Stimulated activated CD8-positive, alpha-beta memory T cell treated with anti-CD3 and anti-CD28 coated beads, Interleukin-15, amount 100 ng/mL, for 24 hours (primary cell): ENCODE measurements at places on chromosomes 7 and 10.

GRCh38 chr7:25652366-25652765 is 424.1 kb upstream of the NPVF start:
- no peak for DNase-seq

GRCh38 chr10:11783558-11783865 is 39.6 kb upstream of the PROSER2 start:
- no peak for DNase-seq

- no peak for DNase-seq
Measured at GRCh38 chr7:141641876-141642275, 60.1 kb downstream of the DENND11 start.

- DNase-seq: no peak
Measured at GRCh38 chr10:43082087-43082486, 5.2 kb downstream of the RET start.

DNA sequence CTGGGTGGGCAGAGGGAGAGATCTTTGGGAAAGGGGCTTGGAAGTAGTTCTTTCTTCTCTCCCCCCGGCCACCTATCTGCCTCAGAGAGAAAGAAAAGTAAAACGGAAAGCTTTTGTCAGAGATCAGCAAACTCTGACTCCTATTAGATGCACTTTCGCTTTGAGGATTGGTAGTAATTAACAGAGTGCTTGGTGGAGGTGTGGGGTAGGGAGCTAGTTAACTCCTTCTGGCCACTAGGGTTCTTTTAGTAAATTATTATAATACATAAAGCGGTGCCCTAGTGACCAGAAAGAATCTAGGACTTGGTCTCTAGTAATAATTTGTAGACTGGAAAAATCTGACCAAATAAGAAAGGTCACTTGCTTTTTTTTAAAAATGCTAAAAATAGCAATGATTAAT is 54.6 kb downstream of the CPVL start:
- DNase-seq: no peak

DNA sequence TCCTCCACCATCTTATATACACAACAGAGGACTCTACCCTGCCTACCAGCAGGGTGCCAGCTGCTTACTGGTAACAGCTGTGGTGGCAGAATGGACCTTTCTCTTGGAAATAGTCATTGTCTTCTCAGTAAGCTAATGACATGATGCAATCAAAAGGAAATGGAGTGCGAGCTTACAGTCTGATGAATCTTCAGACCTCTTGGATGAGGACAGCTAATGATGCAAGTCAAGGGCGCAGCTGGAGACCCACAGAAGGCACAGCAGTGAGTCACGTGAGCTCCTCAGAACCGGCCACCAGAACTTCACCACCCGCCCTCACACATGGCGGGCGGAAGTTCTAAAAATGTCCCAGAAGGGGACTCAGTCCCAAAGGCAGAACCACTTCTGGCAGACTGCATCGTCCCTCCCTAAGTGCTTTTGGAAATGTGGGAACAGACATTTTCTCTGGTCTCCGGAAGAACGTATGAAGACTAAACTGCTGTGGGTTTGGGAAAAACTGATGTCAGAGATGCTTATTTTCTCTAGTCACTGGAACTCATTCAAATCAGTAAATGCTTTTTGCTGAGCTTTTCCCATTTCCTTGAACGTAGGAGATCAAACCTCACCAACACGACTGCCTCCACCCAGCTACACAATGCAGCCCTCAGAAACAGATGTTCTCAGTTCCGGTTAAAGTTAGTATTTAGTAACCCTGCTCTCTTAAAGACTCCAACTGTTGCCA is 96.4 kb downstream of the FAS start:
- DNase-seq: no peak

DNA sequence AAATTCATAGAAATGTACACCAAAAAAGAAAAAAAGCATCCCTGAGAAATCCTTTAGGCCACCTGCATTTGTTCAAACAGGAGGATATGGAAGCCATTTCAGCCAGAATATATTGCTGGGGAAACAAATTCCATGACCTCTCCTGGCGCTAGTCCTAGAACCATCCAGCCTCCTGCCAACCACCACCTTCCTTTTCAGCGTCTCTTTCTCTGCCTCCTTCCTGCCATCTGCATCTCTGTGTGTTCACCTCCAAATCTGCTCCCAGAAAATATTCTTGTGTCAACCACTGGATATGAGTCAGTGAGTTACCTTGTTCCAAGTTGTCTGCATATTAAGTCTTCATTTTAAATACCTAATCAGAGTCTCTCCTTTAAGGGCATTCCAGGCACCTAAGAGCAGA is 50.6 kb upstream of the NPY start:
- DNase-seq: no peak

GRCh38 chr10:5943536-5943935 is 33.8 kb downstream of the IL15RA start:
- no peak for DNase-seq

- DNase-seq: no peak
Measured at GRCh38 chr10:132586739-132587138, 49.2 kb downstream of the INPP5A start.

- no peak for DNase-seq
Measured at GRCh38 chr10:59896191-59896590, 10.2 kb downstream of the CCDC6 start.

GRCh38 chr7:138954545-138955475 is 26.4 kb downstream of the KIAA1549 start:
- DNase-seq: no peak

GRCh38 chr10:122141821-122142640 is 129.1 kb upstream of the BTBD16 start:
- DNase-seq: no peak

DNA sequence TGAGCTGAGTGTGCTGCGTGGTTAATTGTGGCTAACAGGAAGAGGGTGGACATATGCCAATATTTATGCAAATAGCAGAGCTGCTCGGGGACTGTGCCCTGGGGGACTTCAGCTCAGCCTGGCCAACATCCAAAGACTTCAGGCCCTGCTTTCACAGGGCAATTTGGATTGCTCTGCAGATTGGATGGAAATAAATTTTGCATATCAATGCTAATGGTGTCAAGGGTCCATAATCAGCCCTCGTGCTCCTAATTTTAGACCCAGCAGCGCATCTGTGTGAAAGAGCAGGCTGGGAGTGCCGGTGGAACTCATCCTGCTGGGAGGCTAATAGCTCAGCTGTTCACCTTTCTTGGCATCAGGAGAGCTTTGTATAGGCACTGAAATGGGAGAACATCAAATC is 270.1 kb downstream of the TCERG1L start:
- no peak for DNase-seq

DNA sequence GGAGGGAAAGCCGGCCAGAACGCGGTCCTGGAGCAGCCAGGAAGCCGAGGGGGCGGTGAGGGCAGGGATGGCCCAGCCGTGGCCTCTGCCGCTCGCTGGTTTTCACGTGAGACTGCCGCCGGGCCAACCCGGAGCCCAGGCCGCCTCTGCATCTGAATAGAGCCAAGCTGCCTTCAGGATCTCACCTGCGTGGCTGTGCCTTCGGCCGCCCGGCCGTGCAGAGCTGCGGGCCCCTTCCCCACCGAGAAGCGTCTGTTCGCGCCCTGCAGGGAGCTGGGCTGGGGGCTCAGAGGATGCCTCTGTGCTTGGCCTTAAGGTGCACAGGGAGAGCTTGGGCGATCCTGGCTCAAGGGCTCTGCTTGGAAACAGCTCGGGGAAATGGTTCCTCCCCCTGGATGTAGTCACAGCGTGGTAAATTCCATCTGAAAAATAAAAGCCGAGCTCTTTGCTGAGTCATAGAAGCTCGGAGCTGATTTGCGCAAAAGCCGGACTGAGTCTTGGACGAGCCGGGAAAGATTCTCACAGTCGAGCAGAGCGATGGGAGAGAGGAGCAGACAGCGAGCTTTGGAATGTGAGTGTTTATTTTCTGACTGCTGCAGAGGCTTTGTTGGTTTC is at the start of gene JAKMIP3:
TSS of gene JAKMIP3 (plus strand) at position 456 of the 615 bp plus-strand sequence. CDS start 38,863 bp downstream, outside the sequence.
- DNase-seq: no peak

DNA sequence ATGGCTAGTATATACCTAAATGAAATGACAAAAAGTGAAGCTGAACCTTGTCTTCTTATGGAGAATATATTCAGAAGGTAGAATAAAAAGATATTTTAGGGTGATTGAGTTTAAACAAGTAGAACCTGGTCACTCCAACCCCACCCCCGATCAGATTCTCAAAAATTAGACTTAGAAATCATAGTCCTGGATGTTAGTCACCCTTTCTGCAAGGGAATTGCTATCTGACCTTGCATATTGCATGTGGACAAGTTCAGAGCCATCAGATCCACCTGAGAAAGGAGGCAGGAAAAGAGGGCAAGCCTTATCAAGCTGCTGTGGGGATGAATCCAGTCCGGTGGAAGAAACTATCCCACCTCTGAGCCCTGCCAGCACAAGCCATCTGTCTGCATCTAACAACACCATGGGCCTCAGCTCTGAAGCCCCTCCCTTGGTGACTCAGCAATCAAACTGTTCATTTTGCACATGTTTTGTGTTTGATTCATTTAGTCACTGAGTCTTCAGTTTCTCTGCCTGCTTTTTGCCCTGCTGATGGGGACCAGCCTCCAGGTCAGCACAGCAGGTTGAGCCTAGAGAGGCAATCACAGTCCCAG is 727.3 kb downstream of the AUTS2 start:
- DNase-seq: no peak

- DNase-seq: no peak
Measured at GRCh38 chr10:6328699-6329423, 126.1 kb downstream of the PFKFB3 start.

GRCh38 chr10:95406651-95407280 is 116.0 kb upstream of the PDLIM1 start:
- no peak for DNase-seq

- DNase-seq: no peak
Measured at GRCh38 chr7:12571691-12572090, 1.2 kb downstream of the SCIN start.

- DNase-seq: no peak
Measured at GRCh38 chr7:45893996-45894664, 5.8 kb downstream of the IGFBP1 start.

DNA sequence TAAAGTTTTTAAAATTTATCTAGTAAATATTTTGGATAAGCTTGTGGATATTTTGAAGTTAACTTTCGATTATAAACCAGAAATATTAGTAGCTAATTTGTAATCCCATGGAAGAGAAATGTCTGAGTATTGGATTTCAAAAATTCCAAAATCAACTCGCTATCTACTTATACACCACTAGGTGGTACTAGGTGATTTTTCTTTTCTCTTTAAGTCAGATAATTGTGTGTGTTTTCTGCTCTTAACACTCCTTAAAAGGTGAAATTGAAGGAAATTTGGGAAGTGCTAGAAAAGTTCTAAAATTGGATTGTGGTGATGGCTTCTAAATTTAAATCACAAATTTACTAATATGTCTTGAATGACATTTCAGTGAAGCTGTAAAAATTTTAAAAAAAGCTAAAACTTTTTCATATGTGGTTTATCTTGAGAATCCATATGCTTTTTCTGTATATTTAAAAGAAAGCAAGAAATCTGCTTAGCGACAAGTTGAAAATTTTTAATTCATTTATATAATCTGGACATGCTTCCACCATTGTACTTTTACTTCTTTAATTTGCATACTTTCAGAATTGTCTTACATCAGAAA is 90.2 kb downstream of the IPMK start:
- DNase-seq: no peak

DNA sequence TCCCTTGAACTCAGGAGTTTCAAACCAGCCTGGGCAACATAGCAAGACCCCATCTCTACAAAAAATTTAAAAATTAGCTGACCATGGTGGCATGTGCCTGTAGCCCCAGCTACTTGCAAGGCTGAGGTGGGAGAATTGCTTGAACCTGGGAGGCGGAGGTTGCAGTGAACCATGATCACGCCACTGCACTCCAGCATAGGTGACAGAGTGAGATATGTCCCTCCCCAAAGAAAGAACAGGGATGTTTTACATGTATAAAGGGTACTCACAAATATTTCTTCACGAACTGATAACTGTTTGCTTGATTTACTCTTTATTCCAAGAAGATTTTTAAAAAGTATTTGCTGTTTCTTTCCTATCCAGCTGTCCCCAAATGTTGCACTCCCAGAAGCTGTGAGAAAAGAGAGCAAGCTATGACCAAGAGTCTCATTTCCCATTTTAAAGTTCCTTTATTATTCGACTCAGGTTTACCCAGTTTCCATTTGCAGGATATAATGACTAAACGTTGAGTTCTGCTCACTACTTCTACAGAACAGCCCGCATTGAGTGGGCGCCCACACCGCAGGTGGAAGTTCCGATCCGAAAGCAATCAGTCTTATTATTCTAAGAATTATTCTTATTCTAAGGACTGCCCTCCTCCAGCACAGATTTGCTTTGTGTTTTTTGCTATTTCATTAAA is 90.7 kb downstream of the APBB1IP start:
- no peak for DNase-seq

- no peak for DNase-seq
Measured at GRCh38 chr7:81159402-81159801, 240.6 kb upstream of the SEMA3C start.

DNA sequence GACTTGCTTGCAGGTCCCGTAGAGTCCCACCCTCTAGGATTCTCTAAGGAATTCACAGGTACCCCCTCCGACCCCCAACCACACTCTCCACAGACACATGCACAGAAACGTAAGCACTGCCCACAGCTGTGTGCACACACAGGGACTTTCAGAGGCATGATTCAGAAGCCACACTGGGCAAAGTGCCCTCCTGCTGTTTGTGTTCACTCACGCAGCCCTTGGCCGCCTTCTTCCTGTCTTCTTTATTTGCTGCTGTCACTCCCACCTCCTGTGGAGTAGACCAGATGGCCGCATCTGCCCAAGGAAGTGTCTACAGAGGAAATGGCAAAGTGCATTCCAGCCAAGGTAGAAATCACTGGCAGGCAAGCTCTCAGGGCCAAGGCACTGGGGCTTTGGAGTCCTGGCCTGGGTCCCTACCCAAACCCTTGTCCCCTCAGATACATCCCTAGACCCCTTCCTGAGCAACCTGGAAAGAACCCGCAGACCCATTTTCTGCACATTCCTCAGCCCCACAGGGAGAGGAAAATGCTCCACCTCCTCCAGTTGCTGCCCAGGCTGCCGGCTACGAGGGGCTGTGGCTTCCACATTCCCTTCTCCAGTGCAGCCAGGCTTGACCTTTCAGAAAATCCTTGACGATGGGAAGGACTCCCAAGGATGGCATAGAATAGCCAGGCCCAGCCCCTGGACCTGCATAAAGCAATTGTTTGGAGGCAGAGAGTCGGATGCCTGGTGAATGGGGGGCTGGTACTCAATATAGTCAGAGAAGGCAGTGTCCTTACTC is 21.6 kb upstream of the GIMAP8 start:
- DNase-seq: no peak

DNA sequence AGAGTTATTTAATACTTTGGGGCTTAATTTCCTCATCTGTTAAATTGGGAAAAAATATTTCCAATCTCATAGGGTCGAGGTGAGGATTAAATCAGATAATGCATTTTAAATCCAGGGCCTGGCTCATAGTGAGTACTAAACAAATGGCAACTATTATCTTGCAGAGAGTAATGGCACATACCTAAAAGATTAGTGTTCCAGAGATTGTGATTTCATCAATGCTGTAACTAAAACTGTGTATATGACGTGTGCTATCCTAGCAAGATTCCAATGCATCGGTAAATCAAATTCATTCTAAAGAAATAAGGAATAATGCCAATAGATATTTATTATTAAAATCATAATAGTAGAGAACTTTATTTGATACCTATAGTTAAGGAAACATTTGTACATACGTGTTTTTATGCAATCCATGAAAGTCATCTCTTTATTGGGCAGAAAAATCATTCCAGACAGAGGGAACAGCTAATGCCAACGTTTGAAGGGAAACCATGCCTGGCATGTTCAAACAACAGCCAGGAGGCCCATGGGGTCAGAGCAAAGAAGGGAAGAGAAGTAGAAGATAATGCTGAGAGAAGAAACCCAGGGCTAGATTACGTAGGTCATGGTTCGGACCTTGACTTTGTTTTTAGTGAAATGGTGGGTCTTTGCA is 174.8 kb upstream of the AGR3 start:
- no peak for DNase-seq
